ENCODE measurements at places on chromosomes 1 and 21.

DNA sequence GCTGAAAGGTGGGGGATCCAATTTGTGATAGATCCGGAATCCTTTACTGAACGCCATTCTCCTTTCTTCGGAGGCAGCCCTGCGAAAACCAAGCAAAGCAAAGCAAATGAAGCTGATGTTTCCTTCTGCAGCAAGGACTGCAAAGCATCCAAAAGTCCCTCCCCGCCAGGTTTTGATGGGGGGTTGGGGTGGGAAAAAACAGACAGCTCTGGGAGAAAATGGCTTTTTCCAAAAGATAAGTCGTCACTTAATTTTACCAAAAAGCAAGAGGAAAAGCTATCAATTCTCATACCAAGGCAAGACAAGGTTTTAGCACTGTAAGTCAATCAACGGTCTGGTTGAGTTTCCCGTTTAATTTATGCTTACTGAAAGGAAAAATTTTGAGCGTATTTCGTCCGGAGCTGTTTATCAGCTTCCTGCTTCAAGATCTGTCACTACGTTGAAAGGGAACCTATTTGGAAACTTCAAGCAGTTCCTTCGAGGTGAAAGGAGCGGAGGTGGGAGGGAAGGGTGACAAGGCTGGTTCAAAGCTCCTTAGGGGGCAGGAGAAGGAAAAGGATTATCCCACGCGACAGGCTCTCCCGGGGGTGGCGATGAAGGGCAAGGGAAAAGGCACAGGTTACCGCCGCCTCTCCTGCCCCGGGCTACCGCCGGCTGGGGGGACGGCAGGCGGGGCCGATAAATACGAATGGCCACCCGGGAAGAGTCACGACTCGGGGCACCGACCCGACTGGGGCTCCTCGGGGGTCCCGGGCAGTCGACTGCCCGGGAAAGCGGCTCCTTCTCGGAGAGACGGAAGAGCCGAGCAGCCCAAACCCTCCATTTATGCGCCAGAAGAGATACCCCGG, 750 bp downstream of the SYNJ1 start:
- no peak for DNase-seq

- no peak for DNase-seq
Observed at GRCh38 chr21:45319461-45320211, 31.9 kb upstream of the POFUT2 start.

DNA sequence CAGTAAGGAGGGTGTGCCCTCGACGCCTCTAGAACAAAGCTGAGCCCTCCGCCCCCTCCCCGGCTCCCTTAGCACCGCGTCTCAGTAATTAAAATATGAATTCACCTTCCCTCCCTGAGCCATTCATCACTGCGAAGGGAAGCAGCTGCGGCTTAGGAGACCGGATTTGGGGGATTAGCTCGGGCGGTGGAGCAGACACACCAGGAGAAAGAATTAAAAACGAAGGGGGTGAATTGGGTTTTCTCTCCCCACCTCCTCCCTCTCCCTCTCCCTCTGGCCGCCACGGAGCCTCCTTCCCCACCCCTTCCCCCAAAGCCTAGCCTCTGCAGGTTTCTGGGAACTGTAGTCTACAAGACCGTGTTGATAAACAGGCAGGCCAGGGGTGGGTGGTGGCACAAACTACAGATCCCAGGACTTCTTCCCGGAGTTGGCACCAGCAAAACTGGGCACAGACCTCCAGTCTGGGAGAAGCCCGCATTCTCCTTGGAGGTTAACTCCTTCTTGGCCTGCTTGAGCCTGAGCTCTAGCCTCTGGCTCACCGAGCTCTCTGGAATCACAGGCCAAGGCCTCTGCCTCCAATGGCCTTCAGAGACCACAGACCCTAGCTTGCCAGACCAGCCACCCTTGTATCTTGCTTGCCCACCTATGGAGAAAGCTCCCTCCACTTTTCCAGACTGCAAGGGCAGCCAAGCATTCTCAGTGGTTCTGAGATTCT, 10.8 kb downstream of the BLACAT1 start:
- no peak for DNase-seq

- DNase-seq: no peak
Observed at GRCh38 chr1:233005703-233006102, 55.3 kb downstream of the NTPCR start.

GRCh38 chr1:111364690-111365089, 62.8 kb downstream of the OVGP1 start:
- no peak for DNase-seq

GRCh38 chr1:64013395-64013794, 190.0 kb upstream of the UBE2U start:
- no peak for DNase-seq

GRCh38 chr1:30437059-30437576, 286.3 kb downstream of the MATN1 start:
- DNase-seq: no peak

- DNase-seq: no peak
Observed at GRCh38 chr21:34858559-34858958, 189.8 kb downstream of the CLIC6 start.
